ENCODE measurements at places on chromosomes 6 and 20. TPM values are rescaled to one million over a fixed set of nuclear protein-coding genes. Genes with fewer than 3 reads are reported as not detected.
A peak's percentile ranks its signal among the peaks of the same experiment; 100 is the strongest.

BFSP1 gene
- 0.19 TPM for polyA plus RNA-seq

GRCh38 chr6:26175428-26176181 lies 88.4 kb downstream of the HFE start:
- peak; percentile 48 for DNase-seq

PSORS1C2 gene
- polyA plus RNA-seq = not detected

SAMD5 gene
- polyA plus RNA-seq = 0.30 TPM

GRCh38 chr6:38782616-38783015 lies 67.5 kb downstream of the DNAH8 start:
- DNase-seq = no peak

Data from heart right ventricle (tissue), 16 donors.